RPMI7951 (cell line): ENCODE measurements at places on chromosomes 4 and X. TPM values are rescaled to one million over a fixed set of nuclear protein-coding genes. Genes with fewer than 3 reads are reported as not detected.

Gene F8
- 0.98 and 1.9 TPM in 2 replicates for total RNA-seq

Gene HAUS3
- total RNA-seq: 12.1 and 12.2 TPM in 2 replicates

Gene STX18
- total RNA-seq: 21.5 and 24.2 TPM in 2 replicates

Gene NAT8L
- total RNA-seq: 0.10 TPM in 1 of 2 replicates, not detected in the other

Gene SRPX2
- 7.7 and 11.0 TPM in 2 replicates for total RNA-seq
